ENCODE measurements at places on chromosomes 7 and 10.
A peak's percentile ranks its signal among the peaks of the same experiment; 100 is the strongest.

DNA sequence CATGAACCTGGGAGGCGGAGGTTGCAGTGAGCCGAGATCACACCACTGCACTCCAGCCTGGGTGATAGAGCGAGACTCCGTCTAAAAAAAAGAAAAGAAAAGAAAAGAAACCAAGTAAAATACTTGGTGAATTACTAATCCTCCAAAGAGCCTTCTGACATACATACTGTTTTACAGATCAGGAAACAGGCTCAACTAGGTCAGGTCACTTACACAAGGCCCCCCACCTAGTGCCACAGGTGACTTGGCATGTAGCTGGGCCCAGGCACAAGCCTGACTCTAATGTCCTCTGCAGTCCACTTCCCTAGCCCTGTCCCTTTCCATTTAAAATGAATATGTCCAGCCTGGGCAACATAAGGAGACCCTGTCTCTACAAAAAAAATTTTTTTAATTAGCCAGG is 157.0 kb downstream of the TPST1 start:
- DNase-seq, result no peak

DNA sequence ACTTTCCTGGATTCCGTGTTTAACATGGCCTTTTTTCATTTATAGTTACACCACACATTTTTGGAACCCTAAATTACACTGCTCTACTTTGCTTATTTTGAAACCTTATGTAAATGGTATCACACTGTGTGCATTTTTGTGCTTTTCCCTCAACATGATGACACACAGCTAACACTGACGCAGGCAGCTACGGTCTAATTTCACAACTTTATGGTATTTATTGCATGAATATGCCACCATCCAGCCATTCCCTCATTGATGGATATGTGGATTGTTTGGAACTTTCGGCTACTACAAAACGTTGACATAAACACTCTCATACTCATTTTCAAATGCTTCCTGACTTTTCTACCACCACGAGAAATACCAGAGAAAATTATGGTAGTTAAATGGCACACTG is 6.9 kb downstream of the PAPOLB start:
- no peak for DNase-seq

- peak; percentile 60 for DNase-seq
Observed at GRCh38 chr7:102991540-102992214, 78.9 kb downstream of the LRRC17 start.

DNA sequence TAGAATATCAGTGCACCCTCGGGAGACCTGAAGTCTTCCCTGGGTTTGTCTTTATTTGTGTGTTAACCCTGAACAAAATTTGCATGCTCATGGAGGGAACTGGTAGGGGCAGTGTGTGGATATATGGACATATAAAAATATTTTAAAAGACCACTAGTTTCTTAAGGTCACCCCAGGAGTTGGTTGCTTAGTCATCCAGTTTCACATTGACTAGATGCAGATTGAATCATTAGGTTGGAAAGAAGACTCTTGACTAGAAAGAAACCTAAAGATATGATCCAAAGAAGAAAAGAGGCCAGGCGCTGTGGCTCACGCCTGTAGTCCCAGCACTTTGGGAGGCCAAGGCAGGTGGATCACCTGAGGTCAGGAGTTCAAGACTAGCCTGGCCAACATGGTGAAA is 137.1 kb downstream of the KAT6B start:
- no peak for DNase-seq

- peak; percentile 82 for DNase-seq
Observed at GRCh38 chr10:43396928-43397624, 11.9 kb downstream of the HNRNPF start.

DNA sequence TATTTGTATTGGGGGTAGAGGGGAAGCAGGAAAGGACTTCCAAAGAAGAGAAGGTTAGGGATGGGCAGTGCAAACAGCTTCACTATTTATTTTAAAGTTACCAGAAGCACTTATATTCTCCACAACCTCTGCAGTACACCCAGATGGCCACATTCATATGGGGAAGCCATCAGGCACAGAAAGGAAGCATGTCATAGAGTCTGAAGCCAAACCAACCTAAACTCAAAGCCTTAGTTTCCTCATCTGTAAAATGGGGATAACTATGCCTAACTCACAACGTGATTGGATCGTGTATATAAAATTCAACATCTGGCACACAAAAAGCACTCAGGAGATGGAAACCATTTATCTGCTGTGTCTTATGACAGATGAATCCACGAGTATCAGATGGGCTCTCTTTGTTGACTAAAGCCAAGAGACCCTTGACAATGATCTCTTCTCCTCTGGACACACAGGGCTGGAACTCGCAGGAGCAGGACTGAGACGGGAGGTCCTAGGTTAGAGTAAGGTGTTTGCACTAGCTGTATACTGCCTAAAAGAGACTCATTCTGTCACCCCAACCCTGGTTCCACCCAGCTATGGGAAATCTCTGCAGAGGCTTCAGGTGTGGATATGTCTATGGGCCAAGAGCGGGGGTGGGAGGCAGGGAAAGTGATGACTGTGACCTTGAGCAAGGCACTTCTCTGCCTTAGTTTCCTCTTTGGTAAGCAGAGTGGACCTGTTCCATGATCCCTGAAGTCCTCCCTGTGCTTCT is 1.8 kb downstream of the KIAA1549 start:
- no peak for DNase-seq

GRCh38 chr7:2975821-2976371 is 67.8 kb downstream of the CARD11 start:
- no peak for DNase-seq

GRCh38 chr7:2982831-2983230 is 60.8 kb downstream of the CARD11 start:
- DNase-seq, result no peak

DNA sequence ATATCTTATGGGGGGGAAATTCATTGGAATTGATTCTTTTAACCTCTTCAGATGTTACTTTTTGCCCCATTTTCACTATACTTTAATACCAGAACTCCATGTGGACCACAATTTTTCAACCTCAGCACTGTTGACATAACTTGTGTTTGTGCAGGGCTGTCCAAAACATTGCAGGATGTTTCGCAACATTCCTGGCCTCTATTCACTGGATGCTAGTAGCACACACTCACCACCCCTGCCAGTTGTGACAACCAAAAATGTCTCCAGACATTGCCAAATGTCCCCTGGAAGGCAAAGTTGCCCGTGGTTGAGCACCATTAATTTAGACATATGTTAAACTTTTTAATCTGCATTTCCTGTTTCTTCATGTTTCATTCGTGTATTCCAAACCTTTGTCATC is 234.7 kb downstream of the GFRA1 start:
- DNase-seq, result no peak

- DNase-seq, result no peak
Observed at GRCh38 chr10:725786-726185, 36.3 kb upstream of the DIP2C start.

DNA sequence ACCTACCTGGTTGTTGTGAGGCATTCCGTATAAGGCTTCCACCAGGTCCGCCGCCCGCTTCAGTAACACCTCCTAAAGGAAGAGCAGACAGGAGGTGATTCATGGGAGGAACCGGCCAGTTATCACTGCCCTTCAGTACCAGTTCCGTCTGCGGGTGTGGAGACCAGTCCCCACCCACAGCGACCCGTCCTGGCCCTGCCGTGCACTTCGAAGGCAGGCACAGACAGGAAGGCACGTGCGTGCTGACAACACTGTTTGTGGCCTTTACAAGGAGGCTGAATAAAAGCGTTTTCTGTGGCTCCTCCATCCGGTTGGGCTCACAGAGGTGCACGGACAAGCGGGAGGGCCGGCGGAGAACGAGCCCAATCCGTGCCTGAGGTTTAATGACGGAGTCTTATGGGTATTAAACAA is 120.9 kb downstream of the EBF3 start:
- DNase-seq, result no peak

- DNase-seq, result peak; percentile 34
Observed at GRCh38 chr7:151245360-151246101, 3.0 kb downstream of the SMARCD3 start.

DNA sequence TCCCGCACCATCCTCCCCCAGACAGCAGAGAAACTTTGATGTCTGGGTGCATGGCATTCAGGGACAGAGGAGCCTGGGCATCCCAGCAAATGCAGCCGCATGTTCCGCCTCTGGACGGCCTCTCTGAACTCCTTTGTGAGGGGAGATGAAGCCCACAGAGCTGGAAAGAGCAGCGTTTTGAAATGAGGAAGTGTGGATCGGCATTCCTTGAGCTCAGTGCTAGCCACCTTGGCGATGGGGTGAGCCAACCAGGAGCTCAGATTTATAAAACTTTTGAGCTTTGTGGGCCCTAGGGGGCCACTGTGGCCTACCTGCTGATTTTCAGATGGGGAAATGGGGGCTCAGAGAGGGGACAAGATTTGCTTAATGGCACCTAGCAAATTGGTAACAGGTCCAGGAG is 126.4 kb upstream of the TCF7L2 start:
- no peak for DNase-seq

DNA sequence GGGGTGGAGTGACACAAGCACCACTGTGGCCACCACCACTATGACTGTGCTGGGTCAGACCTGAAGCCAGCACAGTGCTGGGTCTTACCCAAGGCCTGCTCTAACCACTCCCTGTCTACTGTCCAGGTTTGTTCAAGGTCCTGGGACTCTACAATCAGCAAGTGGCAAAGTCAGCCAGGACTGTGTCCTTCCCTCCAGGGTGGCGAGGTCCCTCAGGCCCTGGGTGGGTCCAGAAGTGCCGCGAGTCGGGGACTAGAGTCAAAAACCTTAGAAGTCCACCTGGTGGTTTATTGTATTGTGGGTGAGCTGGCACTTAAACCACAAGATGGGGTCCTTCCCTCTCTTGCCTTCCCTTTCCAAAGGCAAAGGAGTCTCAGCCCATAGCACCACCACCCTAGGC is 30.8 kb upstream of the AGR3 start:
- no peak for DNase-seq

GRCh38 chr7:45086331-45087065 is 2.3 kb downstream of the NACAD start:
- no peak for DNase-seq

DNA sequence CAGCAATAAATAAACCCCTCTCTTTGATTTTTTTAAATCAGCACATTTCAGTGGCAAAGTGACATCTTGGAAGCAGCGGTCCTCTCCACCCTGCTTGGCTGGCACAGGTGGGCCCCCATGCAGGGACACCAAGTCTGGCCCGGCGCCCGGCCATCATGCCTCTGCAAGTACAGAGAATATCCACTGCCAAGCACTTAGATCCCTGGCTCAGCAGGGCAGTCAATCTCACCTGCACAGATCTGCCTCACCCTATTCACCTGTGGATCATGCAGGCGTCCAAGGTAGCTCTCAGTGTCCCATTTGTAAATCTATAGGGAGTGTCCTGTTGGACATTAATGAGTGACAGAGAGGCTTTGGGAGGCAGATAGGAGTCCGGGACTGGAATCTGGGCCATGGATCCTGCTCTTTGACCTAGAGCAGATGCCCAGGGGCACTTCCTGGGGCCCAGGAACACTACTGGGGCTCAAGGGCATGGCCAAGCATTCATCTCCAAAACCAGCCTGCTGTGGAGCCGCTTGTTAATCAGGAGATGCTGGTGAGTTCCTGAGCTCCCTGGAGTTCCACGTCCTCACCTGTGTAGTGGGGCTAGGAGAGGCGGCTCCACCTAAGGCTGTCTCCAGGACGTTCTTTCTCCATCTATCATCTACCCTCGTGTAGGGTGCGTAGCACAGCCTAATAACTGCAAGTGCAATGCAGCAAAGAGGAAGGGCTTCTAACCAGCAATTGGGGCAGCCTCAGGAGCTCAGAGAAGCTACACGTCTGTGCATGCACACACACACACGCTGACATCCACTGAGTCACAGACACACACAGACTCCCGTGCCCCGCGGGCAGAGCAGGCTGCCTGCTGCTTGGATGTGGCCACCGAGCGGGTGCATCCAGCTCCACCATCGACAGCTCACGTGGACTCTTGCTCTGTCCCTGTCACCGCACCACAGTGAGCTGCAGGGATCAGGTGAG is 123.6 kb downstream of the OAT start:
- DNase-seq, result no peak

GRCh38 chr10:71397296-71398212 is 834 bp downstream of the CDH23 start:
- no peak for DNase-seq

GRCh38 chr10:106515206-106515790 is 649.2 kb downstream of the SORCS1 start:
- DNase-seq, result no peak

- DNase-seq, result no peak
Observed at GRCh38 chr7:95376632-95377400, 19.4 kb downstream of the PON3 start.

DNA sequence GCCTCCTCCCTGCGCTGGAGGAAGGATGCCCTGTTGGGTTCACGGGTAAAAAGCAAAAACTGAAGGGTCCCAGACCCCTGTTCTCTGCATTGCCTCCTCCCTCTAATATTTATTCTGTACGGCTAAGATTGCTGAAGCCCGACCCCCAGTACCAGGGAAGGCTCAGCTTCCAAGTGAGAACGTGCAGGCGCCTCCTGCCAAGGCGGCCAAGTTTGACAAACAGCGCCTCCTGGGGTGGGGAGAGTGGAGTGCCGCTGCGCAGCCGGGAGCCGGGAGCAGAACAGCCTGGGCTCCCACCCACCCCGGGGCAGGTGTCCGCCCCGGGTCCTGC is 4.7 kb upstream of the EBF3 start:
- DNase-seq, result no peak

GRCh38 chr7:78412216-78412858 is 613.8 kb downstream of the PHTF2 start:
- no peak for DNase-seq

DNA sequence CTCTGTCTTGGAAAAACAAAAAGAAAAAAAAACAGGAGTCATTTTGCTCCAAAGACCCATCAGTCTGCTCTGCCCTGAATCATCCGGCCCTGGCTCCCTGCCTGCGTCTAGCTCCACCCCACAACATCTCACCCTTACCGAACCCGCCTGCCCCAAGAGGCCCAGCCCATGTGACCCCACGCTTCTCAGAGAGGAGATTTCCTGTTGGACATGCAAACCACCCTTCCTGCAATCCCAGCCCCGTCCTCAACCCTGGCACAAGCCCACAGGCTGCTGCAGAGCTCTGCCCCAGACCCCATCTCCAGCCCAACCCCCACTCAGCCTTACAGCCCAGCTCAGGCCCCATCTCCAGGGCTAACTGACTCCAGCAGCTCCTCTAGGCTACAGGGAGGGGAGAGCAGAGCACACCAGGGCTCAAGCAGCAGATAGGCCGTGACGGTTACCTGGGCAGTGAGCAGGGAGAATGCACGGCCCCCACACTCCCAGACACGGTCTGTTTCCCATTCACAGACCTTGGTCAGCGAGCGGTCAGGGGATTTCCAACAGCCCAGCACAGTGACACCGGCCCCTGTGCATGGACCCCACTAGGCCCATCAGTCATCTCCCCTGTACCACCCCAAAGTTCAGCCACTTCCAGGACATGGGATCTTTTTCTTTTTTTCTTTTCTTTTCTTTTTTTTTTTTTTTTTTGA is 69.9 kb upstream of the GTF2I start:
- peak; percentile 36 for DNase-seq

Data from NCI-H1436 (cell line).